NCI-H2081 treated with DMSO at 0.1 percent for 48 hours (cell line): ENCODE measurements at places on chromosomes 5 and 9.

GRCh38 chr5:157020002-157020401, 38.9 kb downstream of the HAVCR1 start:
- DNase-seq: no peak

- DNase-seq: no peak
Observed at GRCh38 chr5:172775326-172776234, 4.6 kb upstream of the DUSP1 start.

DNA sequence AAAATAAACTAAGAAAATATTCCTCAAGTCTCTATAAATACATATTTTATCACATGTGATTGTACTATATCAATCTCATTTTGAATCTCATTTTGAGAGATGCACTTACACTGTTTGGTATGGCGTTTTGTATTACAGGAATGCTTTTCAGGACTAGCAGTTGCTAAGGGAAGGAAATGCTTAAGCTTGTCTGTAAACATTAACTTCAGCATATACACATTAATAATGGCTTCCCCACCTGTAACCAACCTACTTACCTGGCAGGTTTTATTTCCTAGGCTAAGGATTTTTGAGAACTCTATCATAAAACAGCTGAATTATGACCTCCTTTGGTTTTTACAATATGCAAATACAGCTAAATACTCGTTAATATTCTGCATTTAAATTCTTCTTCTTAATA, 141.0 kb upstream of the GRHPR start:
- DNase-seq: no peak

DNA sequence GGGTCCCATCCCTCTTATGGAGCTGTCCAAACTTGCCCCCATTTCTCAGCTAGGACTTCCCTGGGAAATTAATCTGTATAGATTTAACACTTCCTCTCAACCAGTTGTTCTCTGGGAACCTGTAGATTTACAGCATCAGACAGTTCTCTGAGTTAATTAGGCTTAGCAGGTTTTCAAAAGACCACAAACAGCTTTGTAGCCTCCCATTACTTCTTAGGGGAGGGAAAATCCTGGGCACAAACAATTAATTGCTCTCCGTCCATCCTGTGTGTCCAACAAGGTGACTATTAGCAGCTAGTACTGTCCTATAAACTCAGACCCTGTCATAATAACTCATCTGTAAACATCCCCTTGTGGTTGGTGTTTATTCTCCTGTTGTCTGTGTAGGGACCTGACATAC, 197.9 kb downstream of the GOLPH3 start:
- no peak for DNase-seq

- no peak for DNase-seq
Observed at GRCh38 chr9:90795871-90796317, 5.7 kb upstream of the SYK start.

- DNase-seq: no peak
Observed at GRCh38 chr9:97997330-97998276, 14.5 kb downstream of the ANP32B start.

DNA sequence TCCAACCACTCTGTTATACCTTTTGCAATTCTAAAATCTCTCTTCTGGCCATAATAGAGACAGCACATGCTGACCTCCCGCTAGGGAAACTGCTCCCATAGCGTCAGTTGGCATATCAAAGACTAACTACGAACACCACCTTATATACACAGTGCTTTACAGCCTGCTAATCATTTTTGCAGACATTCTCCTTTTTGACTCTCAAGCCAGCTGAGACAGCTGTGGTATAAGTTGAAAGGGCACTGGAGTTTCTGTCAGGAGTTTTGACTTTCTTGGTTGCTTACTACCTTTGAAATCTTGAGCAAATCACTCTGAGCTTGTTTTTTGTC, 160.2 kb upstream of the TBCA start:
- no peak for DNase-seq

DNA sequence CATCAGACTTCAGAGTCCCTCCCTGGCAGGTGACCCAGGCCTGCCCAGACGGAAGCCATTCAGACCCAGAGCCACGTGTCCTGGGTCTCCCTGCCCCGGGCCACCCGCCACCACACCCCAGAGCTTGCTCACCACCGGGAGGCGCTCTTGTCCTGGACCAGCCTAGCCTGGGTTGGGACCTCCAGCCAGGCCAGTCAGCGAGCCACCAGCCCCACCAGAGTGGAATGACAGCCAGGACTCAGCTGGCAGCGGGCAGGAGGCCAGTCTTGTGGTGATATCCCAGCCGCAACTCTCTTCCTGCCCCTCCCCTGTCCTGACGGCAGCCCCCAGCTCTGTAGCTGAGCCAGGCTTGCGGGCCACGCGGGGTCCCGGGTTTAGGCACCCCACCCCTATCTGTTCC, 1.7 kb upstream of the PTGDS start:
- no peak for DNase-seq

DNA sequence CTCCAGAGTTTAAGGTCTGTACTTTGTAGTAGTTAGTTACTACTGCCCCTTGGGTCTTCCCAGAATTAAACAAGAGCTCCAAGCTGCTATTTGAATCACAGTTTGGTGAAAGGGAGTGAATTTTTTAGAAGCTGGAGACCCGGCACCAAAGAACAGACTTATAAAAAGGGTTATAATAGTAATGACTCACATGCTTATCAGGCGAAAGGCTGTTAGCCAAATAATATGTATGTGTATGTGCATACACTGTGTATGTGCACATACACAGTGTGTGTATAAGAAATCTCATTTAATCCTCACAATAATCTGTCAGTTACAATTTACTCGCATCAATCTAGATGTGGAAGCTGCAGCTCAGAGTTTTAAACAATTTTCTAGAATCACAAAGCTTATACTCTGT, 59.5 kb upstream of the ITGA1 start:
- DNase-seq: no peak

- no peak for DNase-seq
Observed at GRCh38 chr5:131245948-131246347, 17.9 kb upstream of the CDC42SE2 start.

- DNase-seq: no peak
Observed at GRCh38 chr5:163104464-163104863, 332.9 kb upstream of the CCNG1 start.

- no peak for DNase-seq
Observed at GRCh38 chr9:21779397-21779796, 23.0 kb upstream of the MTAP start.

- DNase-seq: no peak
Observed at GRCh38 chr5:76162335-76162734, 79.2 kb downstream of the SV2C start.

DNA sequence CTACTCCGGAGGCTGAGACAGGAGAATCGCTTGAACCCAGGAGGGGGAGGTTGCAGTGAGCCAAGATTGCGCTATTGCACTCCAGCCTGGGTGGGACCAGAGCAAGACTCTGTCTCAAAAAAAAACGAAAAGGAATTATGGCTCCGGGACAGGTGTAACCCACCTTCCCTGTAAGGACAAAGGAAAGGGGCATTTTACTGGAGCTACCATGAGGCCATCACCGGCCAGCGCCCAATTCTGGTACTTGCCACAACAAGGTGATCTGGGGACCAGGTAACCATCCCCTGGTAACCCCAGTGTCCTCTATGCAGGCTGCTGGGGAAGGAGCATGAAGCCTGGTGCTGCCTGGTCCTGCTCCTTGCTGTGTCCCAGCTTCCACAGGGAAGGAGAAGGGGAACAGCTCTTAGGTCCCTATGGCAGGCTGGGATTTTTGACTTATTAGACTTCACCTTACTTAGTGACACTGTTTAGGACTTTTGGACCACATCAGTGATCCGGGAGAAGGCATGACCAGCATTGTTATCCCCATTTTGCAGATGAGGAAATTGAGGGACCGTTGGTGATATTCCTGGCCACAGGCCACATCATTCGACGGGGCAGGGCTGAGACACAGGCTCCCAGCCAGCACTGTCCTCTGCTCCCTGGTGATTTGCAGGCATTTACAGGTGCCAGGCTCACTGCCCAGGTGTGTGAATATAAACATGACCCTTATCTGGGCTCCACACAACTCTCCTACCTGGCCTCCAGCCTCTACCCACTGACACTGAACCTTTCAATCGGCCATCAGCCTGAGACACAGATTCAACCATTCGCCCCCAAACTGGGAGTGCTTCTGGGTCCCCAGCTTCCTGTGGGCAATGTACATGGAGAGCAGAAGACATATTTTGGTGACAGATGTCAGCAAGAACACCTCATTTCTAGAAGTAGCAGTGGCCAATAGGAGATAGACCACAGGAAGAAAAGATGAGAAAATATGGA, 26.5 kb upstream of the ABO start:
- no peak for DNase-seq

GRCh38 chr5:113612060-113612496, 98.6 kb downstream of the YTHDC2 start:
- no peak for DNase-seq

DNA sequence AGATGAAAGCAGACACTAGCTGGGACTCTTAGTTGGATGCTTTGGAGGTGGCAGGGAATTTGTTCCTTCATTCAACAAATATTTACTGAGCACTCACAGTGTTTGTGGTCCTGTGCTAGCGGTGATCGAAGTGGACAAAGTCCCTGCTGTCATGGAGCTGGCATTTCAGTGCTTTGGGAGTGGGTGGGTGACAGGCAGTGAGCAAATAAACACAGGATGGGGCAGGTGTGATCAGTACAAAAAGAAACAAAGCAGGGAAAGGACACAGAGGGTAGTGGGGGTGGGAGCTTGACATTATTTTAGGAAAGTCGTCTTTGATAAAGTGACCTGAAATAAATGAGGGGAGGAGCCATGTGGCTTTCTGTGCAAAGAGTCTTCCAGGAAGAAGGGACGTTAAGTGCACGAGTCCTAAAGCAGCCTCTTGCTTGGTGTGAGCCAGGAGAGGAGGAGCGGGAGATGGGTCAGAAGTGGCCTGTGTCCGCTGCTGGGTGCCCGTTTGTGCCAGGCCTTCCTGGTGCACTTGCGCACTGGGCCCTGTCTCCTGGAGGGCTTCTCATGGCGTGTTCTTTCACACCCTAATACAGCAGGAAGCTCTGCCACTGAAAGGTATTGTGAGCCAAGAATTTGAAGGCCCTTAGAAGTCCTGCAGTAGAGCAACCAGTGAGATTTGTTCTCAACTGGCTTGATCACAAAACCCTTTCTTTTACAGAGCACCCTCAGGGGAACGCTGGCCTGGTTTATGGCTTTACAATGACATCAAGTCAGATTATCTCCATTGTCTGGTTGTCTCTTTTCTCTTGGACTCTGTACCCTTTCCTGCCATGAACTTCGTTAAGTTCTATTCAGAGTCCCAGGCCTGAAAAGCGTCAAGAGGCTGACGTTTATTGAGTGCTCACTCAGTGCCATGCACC, 14.8 kb downstream of the NDST1 start:
- no peak for DNase-seq

DNA sequence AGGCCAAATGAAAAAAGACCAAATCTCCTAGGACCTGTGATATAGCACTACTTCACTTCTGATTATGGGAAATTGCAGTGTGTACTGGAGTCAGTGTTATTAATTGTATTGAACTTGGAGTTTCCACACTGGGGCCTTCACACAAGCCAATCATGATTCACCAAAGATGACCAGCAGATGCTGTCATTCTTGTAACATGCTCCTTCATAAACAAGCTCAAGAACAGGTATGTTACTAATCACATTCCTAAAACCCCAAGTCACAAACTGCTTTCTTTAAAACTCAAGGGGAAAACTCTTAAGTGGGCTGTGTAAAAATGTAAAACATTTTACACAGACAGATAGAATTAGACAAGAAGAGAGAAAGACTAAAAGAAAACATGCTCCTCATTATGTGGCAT, 5.6 kb downstream of the KLHL3 start:
- no peak for DNase-seq

GRCh38 chr5:128252756-128253155, 169.2 kb downstream of the SLC12A2 start:
- no peak for DNase-seq

DNA sequence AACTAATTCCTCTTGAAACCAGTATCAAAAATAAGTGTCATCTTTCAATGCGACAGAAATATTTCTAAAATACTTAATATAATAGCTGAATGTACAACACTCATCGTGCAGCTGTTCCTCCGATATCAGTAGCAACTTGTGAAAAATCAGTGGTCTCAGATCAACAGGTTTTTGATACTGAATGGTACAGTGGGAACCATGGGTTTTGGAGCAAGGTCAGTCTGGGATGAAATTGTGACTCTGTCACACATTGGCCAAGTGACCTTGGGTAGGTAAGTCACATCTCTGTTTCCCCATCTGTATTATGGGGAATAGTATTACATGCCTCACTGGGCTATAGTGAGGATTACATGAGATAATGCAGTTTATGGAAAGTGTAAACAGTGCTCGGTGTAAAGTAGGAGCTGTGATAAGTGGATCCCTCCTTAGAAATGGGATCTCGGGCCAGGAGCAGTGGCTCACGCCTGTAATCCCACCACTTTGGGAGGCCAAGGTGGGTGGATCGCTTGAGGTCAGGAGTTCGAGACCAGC, 17.3 kb downstream of the EXOSC2 start:
- DNase-seq: no peak

- DNase-seq: no peak
Observed at GRCh38 chr5:139019880-139020279, 144.7 kb upstream of the LRRTM2 start.

- DNase-seq: no peak
Observed at GRCh38 chr5:143188083-143188482, 215.4 kb downstream of the NR3C1 start.

GRCh38 chr5:143511736-143512135, 108.2 kb upstream of the NR3C1 start:
- no peak for DNase-seq
